ENCODE measurements at places on chromosomes 6 and 20.

DNA sequence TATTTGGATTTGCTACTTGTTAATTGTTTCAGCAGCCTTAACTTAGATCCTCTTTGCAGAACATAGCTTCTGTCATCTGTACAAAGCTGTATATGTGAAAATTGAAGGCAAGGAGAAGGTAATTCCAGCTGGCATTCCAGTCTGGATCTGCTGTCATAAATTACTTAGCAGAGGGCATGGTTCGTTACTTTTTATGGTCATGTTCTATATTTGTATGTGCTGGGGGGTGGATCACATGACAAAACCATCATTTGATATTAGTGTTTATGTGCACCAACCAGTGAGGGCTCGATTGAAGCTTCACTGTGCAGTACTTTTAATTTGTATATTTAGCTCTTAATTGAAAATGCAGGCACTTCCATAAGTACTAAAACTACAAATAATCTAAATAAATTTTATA is 80.2 kb downstream of the CAP2 start:
- no peak for DNase-seq

- no peak for DNase-seq
These were observed 102.3 kb downstream of the LYRM2 start for GRCh38 chr6:89536231-89536630.

GRCh38 chr20:51696304-51697071 is 71.7 kb downstream of the ATP9A start:
- no peak for DNase-seq

DNA sequence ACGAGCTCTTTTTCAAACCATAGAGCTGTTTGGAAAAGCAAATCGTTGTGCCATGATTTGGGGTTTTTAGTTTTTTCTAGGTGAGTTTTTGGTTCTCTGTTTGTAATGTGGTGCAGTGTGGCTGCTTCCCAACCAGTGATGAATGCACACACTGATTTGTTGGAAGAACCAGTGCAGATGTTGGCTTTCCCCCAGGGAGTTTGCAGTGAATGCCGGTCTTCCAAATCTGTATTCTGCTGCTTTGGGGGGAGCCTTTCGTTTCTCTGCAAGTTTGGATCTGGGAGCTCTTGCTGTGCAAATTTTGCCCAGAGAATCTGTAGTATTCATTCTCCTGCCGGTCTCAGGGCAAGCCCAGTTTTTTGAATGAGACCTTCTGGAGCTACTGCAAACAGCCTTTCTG is 14.5 kb downstream of the HECA start:
- no peak for DNase-seq

- DNase-seq = no peak
These were observed 149.3 kb downstream of the GJA1 start for GRCh38 chr6:121584586-121585369.

DNA sequence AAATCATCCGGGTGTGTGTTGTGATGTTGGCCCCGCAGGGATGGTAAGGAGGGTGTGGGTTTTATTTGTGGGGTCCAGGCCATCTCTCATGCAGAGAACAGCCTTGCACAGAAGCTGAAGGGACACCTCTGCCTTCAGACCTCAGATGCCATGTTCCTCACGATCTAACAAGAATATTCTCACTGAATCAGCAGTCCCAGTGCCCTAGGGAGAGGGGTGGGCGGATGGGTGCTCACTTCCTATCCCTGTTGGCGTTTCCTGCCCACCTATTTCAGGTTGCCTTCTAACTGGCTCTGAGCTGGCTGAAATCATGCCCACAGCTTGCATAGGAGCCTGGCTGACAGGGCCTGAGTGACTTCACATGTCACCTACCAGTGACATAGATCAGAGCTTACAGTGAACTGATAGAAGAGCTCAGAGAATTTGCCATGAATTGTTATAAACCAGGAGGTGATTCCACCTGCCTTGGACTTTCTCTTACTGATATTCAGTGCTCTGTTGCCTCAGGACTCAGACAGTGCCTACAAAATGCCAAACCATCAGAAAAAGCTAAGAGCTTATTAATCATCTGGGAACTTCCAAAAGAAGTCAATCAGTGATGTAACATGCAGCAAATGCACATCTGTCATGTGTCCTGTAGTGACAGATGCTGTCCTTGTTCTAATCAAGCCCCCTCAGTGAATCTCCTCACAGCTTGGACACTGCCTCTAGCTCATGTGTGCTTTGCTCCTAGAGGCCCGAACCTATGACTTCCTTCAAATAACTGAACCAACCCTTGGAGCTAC is 285.8 kb upstream of the PRND start:
- no peak for DNase-seq

- no peak for DNase-seq
These were observed 9.6 kb downstream of the C20orf203 start for GRCh38 chr20:32664012-32664677.

DNA sequence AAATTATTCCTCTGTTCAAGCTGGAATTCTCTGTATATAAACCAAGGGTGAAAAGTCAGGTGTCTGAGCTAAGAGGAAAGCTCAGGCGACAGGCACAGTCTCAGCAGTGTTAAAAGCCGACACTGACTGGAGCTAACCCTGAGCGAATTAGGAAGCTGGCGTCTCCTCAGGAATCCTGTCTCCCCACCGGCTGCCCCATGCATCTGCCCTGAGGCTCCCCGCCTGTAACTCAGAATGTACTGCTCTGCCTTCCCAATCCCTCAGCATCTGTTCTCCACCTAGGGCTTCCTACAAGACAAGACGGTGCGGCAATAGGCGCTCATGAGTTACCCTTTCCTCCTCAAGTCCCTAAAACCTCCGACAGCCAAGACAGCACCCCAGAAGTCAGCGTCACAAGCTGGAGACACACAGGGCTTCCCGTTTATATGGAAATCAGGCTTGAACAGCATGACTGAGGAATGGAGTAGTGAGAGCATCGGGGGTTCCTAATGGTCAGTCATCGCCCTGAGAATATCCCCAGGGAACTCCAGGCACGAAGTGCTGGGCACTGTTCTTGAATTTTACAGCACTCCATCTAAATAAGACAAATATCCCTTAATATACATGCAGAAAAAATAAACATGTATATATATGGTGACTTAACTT is 33.5 kb downstream of the WDR27 start:
- no peak for DNase-seq

DNA sequence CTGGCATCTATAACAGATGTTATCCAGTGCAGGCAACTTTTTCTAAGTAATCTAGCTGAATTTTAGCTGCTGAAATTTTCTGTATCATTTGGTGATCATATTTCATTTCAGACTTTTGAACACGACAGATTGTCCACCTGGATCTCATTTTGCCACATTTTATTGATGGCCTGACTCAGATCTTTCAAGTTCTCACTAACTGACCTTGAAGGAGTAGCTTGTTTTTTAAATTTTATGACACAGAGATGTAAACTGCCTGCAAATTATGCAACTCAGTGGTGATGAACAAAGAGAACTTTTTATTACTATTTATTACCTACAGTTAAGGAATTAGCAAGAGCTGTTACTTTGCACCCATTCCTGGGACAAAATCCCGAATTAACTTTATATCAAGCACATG is 366.4 kb downstream of the PAX1 start:
- DNase-seq = no peak

DNA sequence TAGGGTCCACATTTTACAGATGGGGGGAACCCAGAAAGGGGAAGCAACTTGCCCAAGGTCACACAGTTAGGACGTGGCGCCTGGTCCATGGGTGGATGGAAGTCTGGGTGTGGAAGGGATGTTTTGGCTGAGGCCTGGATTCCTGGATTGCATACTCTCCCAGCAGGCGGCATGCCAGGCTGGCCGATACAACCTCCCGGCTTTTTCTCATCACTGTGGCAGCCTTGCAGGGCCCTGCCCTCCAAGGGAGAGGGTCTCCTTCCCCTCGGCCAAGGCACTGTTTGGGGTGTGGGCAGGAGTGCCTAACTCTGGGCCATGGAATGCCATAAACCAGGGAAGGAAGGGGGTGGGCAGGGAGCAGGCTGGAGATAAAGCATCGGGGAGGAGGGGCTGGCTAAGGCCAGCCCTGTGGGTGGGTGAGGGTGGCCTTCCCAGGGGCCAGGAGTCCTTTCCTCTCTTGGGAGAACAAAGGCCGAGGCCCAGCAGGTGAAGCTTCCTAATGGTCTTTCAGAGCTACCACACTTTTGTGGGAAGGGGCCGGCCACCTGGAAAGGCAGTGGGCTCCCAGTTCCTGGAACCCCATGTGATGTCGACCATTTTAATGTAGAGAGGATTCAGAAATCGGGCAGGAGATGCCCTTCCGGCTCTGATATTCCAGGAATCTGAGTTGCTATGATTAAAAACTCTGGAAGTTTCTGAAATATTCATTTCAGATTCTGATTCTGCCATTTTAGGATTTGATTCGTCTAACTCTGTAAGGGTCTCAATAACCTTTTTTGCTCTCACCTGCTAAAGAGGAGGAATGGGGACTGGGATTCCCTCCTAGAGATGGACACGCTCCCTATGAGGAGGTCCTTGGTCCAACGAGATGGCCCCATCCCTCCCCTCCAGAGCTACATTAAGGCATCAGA is 4.2 kb downstream of the FOXS1 start:
- no peak for DNase-seq

- DNase-seq = no peak
These were observed 13.1 kb downstream of the RPS10 start for GRCh38 chr6:34412643-34413214.

GRCh38 chr20:45948742-45949541 is 14.5 kb downstream of the PCIF1 start:
- DNase-seq = no peak

- DNase-seq = no peak
These were observed 317.5 kb downstream of the UTRN start for GRCh38 chr6:144602523-144603180.

DNA sequence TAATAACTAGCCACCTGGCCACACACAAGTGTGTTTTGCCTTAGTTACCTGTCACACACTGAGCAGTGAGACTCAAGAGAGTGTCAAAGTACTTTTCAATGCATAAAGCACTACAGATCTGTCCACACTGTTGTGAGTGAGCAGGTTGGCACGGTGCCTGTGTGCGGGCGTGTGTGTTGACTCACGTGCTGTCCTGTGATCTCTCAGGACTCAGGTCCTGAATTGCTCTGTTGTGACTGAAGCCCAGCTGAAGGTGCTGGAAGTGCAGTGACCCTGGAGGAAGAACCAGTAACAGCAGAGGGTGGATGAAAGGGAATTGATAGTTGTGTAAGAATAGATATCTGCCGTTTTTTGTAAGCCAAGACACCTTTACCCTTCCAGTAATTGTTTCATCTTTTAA is 18.3 kb downstream of the SLC16A10 start:
- no peak for DNase-seq

DNA sequence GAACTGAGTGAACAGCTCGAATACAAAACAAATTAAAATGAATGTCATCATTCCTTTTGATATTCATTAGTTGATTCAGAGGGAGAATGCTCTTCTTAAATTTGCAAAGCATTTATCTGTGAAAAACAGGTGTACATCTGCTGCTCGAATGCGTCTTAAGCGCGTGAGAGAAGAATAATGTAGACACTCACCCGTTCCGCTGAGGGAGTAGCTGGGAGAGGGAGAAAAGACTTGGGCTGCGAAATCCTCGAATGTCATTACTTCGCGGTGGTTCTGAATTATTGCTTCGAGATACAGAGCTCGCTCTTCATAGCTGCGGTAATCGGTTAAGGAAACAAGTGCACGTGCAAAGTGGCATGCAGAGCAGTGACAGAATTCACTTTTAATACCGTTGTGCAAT is 43.9 kb downstream of the INSM1 start:
- DNase-seq = no peak

- no peak for DNase-seq
These were observed 17.4 kb upstream of the BMP7 start for GRCh38 chr20:57283860-57284259.

- no peak for DNase-seq
These were observed 27.6 kb upstream of the IRF4 start for GRCh38 chr6:363909-364308.

GRCh38 chr6:126650931-126651330 is 311.0 kb downstream of the CENPW start:
- no peak for DNase-seq

- DNase-seq = no peak
These were observed 1288.6 kb upstream of the CITED2 start for GRCh38 chr6:140663094-140663493.

DNA sequence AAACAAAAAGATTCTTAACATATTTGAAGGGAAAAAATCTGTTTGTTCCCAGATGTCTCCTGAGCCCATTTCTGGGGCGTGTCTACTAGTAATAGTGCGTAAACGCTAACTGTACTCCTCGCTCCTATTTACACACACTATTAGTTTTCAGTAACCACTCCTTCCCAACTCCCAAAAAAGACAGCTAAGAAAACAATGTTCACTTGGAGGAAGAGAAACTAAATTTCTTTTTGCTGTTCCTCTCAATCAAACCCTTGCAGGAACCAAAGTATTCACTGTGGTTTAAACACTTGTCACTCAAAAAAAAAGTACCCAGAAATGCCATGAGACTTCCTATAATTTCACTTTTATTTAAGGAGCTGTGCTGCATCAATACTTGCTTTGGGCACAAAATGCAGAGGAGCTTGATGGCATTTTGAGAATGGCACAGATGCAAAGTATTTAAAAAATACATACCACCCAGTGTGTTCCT is 118.2 kb downstream of the BACH2 start:
- DNase-seq = no peak

- no peak for DNase-seq
These were observed 5.8 kb upstream of the WFDC2 start for GRCh38 chr20:45463709-45464108.

DNA sequence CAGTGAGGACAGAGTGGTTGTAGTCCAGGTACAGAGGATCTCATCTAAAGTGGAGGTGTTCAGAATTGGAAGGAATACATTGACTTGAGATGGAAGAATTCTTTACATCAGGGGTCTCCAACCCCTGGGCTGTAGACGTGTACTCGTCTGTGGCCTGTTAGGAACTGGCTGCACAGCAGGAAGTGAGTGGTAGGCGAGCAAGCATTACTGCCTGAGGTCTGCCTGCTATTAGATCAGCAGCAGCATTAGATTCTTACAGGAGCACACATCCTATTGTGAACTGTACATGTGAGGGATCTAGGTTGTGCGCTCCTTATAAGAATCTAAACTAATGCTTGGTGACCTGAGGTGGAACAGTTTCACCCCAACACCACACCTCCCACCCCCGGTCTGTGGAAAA is 121.1 kb downstream of the CDKAL1 start:
- DNase-seq = no peak

GRCh38 chr6:37763413-37763812 is 56.1 kb upstream of the ZFAND3 start:
- DNase-seq = no peak

DNA sequence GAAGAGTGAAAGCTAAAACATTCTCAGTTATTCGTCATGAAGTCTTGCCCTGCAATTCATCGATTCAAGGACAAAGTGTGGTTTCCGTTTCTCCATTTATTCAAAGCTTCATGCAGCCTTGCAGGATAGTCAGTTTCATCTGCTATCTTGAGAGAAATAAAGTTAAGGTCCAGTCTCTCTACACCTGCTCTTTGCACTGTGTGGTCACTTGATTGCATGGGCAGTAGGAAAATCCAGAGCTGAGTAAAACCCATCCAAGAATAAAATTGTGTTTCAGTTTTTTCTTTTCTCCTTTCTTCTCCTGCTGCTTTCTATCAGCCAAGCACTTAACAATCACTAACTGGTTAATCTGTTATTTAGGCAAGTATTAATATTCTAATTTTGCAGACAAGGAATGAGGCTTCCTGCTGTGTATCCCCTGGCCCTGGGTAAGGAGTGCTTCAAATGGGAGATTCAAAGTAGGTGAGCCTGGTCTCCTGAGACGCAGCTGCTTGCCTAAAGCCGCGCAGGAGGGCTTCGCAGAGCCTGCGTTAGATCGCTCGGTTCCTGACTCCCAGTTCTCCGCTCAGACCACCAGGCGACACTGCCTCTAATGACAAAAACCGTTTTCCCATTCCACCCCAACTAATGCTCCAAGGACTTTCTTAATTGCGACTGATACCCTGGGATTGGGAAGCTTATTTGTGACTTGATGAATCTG is 808.3 kb downstream of the TFAP2A start:
- DNase-seq = no peak
